ENCODE measurements at places on chromosomes 11 and 22. TPM values are rescaled to one million over a fixed set of nuclear protein-coding genes. Genes with fewer than 3 reads are reported as not detected.

The GRAMD1B gene
- total RNA-seq = 4.0 TPM

The SYT12 gene
- not detected for total RNA-seq

The FAM111B gene
- 0.13 TPM for total RNA-seq

The SLCO2B1 gene
- 25.7 TPM for total RNA-seq

The IL18 gene
- 16.9 TPM for total RNA-seq

The THY1 gene
- total RNA-seq = 11.3 TPM

The ANGPTL5 gene
- total RNA-seq = 0.62 TPM

The BAIAP2L2 gene
- total RNA-seq = not detected

The EMID1 gene
- total RNA-seq = 1.5 TPM

The HTR3B gene
- total RNA-seq = not detected

The MGAT3 gene
- 3.0 TPM for total RNA-seq

The SLC22A9 gene
- not detected for total RNA-seq

Data from gastroesophageal sphincter (tissue), 4 donors.